ENCODE measurements at places on chromosomes 2 and 18.

DNA sequence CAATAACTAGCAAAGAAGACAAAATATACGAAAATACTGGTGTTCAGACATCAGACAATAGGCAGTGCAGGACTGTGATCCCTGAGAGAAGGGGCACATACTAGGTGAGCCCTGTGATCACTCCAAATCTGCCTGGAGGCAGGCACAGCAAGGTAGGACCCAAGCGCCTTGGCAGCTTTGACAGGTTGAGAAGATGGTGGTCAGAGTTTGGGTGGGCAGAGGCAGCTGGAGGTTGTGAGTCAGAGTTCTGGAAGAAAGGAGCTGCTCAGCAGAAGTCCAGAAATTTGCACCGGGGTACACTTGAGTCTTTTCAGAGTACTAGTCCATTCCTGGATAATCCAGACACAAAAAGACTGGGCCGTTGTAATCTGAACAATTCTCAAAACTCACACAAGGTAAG is 14.0 kb downstream of the KIF1A start:
- DNase-seq: no peak

- no peak for DNase-seq
Measured at GRCh38 chr18:53486296-53486695, 738.2 kb downstream of the MBD2 start.

DNA sequence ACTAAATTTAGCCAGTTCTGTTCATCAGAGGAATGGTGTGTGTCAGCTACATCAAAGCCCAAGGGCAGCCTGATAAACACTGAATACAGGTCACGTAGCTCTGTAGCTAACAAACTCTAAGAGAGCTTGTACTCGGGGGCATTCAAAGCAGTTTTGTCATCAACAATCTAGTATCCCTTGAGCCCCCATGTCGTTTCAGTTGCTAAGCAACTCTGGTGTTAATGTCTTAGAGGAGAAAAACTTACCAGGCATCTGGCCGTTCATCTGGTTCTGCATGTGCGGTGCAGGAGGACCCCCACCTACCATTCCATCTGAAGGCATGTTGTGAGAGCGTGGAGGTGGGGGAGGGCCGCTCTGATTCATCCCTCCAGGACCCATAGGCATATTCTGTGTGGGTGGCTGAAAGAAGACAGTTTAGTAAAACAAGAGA is 33.1 kb downstream of the SS18 start:
- DNase-seq: no peak

DNA sequence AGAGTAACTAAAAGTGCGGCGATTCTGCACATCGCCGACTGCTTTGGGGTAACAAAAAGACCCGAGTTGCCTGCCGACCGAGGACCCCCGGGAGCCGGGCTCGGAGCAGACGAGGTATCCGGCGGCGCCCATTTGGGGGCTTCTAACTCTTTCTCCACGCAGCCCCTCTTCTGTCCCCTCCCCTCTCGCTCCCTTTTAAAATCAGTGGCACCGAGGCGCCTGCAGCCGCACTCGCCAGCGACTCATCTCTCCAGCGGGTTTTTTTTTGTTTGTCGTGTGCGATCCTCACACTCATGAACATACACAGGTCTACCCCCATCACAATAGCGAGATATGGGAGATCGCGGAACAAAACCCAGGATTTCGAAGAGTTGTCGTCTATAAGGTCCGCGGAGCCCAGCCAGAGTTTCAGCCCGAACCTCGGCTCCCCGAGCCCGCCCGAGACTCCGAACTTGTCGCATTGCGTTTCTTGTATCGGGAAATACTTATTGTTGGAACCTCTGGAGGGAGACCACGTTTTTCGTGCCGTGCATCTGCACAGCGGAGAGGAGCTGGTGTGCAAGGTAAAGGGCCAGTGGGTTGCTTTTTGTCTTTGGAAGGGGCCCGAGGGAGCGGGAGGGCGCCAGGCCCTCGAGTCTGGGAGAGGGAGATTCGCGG is 1.4 kb downstream of the TRIB2 start:
- DNase-seq: no peak

DNA sequence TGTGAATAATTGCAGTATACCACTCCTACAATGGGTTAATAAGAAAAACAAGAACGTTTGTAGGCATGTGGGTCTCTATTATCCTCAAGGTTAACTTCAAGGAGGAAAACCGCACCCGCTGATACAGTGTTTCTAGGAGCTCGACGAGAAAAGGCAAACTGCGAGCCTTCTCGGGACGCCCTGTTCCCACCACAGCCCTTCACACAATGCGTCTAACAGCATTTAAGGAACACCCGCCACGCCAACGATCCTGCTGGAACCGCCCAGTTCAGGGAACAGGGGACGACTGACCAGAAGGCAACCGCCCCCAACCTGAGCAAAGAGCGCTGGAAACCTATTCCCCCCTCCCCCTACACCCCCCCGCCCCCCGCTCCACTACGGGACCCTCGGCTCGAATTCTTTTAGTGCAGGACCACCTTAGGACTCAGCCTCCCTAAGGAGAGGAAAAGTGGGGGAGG is 710 bp upstream of the TMSB10 start:
- peak; percentile 8 for DNase-seq

DNA sequence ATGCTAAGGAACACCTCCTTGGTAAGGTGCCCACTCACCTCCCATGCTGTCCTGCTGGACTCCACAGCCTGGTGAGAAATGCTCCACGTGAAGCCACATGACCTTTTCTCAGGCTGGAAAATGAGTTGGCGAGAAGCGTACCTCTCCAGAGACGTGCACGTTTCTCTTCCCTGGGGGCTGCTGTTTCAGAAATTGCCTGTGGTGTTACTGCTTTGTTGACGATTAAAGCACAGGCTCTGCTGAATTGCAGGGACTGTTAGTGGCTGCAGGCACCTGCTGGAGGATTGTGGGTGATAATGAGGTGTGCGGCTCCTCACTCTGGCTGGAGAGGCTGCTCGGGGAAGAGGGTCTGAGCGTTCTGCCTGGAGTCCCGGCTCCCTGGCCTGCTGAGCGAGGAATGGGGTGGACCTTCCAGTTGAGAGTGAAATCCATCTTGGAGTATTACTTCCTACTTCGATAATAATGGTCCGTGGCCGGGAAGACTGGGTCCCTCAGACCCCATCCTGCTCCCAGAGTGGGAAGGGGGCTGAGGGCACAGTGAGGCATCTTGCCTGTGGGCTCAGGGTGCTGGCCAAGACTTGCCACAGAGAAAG is 199.3 kb upstream of the HDAC4 start:
- DNase-seq: no peak

All from substantia nigra (tissue), 51 donors.